Keratinocyte (primary cell): ENCODE measurements at places on chromosomes 3 and 15. TPM values are rescaled to one million over a fixed set of nuclear protein-coding genes. Genes with fewer than 3 reads are reported as not detected.

Gene SLC6A1
- not detected in 3 replicates for polyA plus RNA-seq

Gene BHLHE40
- 73.9 to 95.7 TPM (median 74.3 TPM) in 3 replicates for polyA plus RNA-seq

Gene B3GNT5
- polyA plus RNA-seq = 39.7 to 66.6 TPM (median 42.0 TPM) in 3 replicates

Gene TM4SF18
- polyA plus RNA-seq = not detected in 3 replicates

Gene CPB1
- not detected in 3 replicates for polyA plus RNA-seq

Gene NDUFB5
- 28.7 to 70.6 TPM (median 34.5 TPM) in 3 replicates for polyA plus RNA-seq

Gene IQCF6
- not detected in 3 replicates for polyA plus RNA-seq

- H3K4me1 ChIP-seq = peaks cover 18% of the 10 kb centered on the region
- H3K4me3 ChIP-seq = peak overlapping the region; percentile 76
- DNase-seq = no peak
- H3K27ac ChIP-seq = peak overlapping the region; percentile 85
- H3K36me3 ChIP-seq = no peaks in the 10 kb centered on the region
- no peaks in the 10 kb centered on the region for H3K27me3 ChIP-seq
Measured at GRCh38 chr15:58748852-58749531, 515 bp downstream of the ADAM10 start.

DNA sequence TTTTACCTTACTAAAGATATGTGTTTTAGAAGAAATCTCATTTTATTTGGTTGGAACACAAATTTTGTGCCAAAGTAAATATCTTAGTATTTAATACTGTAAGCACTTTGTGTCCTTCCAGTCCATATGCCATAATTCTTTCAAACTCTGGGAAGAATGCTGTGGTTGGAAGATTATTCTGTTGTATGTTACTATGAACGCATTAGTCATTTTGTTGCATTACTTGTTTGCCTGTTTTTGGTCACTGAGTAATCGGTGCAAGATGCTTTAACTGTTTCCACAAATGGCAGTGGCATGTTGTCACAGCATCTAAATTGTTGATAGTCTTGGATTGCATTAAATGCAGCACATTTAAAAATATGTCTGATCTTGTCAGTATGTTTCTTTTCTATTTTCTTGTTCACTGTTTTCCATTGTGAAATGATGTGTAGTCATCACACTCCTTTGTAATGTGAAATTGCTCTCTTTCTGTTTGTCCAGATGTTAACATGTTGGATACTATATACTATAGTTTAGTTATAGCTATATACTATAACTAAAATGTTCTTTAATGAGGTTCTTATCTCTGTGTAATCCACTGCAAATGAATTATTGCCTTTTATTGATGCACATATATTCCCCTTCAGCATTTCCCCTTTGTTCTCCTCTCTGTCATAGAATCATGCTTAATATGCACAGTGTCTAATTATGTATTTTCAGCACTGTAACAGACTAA lies 89.9 kb upstream of the FLNB start:
- H3K27ac ChIP-seq = no peak overlapping the region
- H3K4me3 ChIP-seq = no peak overlapping the region
- H3K27me3 ChIP-seq = no peaks in the 10 kb centered on the region
- peak; percentile 49 for DNase-seq
- H3K36me3 ChIP-seq = peaks cover 33% of the 10 kb centered on the region

- peak overlapping the region; percentile 34 for H3K4me3 ChIP-seq
- H3K27me3 ChIP-seq = peaks cover 9% of the 10 kb centered on the region
- DNase-seq = no peak
- H3K27ac ChIP-seq = no peak overlapping the region
Measured at GRCh38 chr3:193240436-193240849, 579 bp upstream of the PLAAT1 start.

DNA sequence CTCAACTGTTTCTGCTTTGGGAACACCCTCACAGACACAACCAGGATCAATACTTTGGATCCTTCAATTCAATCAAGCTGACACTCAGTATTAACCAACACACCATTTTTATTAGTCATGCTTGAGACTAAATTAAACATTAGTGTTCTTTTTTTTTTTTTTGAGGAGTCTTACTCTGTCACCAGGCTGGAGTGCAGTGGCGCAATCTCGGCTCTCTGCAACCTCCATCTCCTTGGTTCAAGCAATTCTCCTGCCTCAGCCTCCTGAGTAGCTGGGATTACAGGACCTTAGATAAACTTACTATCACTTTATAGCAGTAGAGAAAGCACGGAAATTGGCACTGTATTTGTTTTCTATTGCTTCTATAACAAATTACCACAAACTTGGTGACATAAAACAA lies 2.0 kb upstream of the RAB11A start:
- H3K27ac ChIP-seq = no peak overlapping the region
- DNase-seq = no peak
- no peaks in the 10 kb centered on the region for H3K36me3 ChIP-seq
- H3K4me1 ChIP-seq = peaks cover 10% of the 10 kb centered on the region
- no peaks in the 10 kb centered on the region for H3K27me3 ChIP-seq

DNA sequence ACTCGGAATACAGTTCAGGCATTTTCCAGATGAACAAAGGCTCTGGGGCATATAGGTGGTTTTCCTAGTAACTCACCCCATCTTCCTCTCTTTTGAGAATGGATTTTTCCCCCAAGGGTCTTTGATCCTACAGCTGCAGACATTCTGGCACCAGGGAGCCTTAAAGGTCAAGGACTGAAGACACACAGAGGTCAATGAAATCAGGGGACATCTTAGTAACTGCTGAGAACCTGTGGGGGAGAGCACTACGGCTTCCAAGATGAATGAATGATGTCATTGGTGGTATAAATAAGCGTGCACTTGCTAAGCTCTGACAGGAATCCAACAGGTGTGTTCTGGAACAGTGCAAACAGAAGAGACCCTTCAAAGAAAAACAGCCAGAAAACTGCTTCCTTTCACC lies 36.3 kb downstream of the TMEM212 start:
- no peaks in the 10 kb centered on the region for H3K27me3 ChIP-seq
- H3K4me3 ChIP-seq = no peak overlapping the region
- peaks cover 20% of the 10 kb centered on the region for H3K4me1 ChIP-seq
- H3K36me3 ChIP-seq = no peaks in the 10 kb centered on the region
- DNase-seq = no peak

DNA sequence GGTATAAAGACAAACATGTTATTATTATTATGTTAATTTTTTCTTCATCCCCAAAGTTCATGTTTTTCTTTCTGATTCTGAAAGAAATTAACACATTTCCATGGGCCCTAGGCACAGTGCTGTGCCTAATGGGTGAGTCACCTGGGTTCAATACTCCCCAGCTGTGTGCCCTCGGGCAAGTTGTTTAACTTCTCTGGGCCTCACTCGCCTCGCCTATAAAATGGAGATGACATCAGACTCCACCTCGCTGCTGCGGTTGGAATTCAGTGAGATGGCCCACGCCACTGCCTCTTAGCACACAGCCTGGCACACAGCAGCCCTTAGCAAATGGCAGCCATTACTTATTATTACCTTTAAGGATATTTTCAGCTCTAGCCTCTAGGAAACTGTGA lies 22.6 kb downstream of the DNASE1L3 start:
- peaks cover 20% of the 10 kb centered on the region for H3K4me1 ChIP-seq
- H3K4me3 ChIP-seq = no peak overlapping the region
- peak; percentile 86 for DNase-seq
- peak overlapping the region; percentile 72 for H3K27ac ChIP-seq

DNA sequence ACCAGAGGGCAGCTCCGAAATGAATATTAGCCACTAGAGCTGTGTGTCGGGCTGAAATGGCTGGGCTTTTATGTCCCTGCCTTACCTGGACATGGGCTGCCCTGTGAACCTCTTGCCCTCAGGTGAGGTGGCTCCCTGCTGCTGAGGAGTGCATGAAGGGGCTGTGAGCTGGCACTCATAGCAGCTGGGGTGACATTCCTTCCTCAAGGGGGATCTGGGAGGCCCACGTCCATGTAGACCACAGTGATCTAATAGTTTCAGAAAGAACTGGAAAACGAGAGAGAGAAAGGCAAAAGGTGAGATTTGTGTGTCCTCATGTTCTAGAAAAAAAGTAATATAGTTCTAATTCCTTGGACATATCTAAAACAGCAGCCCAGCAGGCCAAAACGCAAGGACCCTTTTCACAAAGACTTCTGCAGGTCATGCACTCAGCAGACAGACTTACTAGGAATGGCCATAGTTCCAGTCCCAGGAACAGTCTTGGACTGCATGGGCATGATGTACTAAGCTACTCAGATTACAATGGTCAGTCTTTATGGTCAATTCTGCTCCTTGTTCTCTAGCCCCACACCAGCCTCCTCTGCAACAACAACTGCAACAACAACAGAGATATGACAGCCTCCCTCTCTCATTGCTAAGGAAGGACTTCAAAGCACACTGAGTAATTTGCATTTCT lies 10.8 kb upstream of the SLC24A5 start:
- no peak overlapping the region for H3K4me3 ChIP-seq
- no peaks in the 10 kb centered on the region for H3K4me1 ChIP-seq
- no peaks in the 10 kb centered on the region for H3K36me3 ChIP-seq
- H3K27me3 ChIP-seq = no peaks in the 10 kb centered on the region
- DNase-seq = no peak

- H3K36me3 ChIP-seq = no peaks in the 10 kb centered on the region
- no peaks in the 10 kb centered on the region for H3K27me3 ChIP-seq
Measured at GRCh38 chr3:60952055-60952454, 299.2 kb downstream of the FHIT start.

DNA sequence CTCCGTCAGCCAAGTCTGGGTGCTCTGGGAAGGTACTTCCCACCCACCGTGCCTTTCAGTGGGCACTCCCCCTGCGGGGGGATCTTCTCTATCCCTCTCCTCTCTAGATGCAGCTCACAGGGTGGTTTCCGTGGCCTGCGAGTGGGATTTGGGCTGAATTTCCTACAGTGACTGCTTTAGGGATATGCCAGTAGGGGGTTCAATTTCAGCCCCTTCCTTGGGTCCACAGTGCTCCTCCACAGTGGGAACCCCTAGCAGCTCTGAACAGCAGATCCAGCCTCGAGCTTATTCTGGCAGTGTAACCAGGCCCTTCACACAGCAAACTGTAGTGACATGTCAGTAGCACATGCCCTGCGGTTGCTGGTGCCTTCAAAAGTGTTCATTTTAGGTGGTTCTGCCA lies 155.7 kb downstream of the CHDH start:
- no peaks in the 10 kb centered on the region for H3K4me1 ChIP-seq
- H3K36me3 ChIP-seq = no peaks in the 10 kb centered on the region
- no peak overlapping the region for H3K27ac ChIP-seq
- H3K4me3 ChIP-seq = no peak overlapping the region
- DNase-seq = no peak

DNA sequence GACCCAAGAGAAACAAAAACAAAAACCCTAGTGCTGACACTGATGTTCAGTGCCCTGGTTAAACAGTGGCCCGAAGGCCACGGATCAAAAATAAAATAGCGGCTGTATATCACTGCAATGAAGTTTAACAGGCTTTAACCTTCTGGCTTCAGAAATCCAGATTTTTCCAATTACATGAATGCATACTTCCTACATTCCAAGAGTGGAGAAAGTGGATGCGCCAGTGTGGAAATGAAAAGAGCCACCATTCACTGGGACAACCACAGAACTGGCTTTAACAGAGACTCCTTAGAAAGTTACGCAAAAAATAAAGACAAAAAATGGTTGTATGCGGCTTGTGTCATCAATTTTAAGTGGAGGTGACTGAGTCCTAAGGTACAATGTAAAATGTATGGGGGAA lies 522.2 kb downstream of the FHIT start:
- no peak overlapping the region for H3K4me3 ChIP-seq
- no peak overlapping the region for H3K27ac ChIP-seq
- no peaks in the 10 kb centered on the region for H3K36me3 ChIP-seq
- H3K4me1 ChIP-seq = no peaks in the 10 kb centered on the region

DNA sequence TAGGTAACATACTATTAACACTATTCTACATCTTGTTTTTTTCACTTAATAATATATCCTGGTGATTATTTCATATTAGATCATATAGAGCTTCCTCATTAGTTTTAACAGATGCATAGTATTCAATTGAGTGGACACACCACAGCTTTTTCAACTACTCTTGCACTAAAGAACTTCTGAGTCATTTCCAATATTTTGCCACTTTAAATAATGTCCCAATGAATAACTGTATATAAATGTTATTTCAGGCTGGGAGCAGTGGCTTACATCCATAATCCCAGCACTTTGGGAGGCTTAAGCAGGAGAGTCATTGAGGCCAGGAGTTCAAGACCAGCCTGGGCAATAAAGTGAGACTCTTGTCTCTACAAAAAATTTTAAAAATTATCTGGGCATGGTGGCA lies 26.9 kb downstream of the MAP1A start:
- no peaks in the 10 kb centered on the region for H3K27me3 ChIP-seq
- H3K4me3 ChIP-seq = no peak overlapping the region
- DNase-seq = no peak
- H3K27ac ChIP-seq = no peak overlapping the region
- no peaks in the 10 kb centered on the region for H3K4me1 ChIP-seq
- peaks cover 2% of the 10 kb centered on the region for H3K36me3 ChIP-seq

DNA sequence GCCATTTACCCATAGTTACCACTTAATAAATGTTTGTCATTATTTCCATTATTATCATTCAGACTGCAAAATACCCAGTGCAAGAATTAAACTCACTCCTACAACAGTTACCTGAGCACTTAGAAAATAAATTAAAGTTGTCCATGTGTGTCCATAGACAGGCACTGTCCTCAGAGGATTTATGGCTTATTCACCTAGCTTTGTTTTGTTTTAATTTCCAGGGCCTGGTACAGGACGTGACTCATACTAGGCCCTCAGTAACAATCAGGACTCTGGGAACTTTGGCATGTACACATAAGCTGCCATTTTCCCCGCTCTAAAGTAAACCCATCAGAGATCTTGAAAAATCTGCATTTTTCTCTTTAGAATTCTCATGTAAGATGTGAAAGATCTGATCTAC lies 458.5 kb upstream of the ARRDC4 start:
- H3K27ac ChIP-seq = peak overlapping the region; percentile 51
- H3K4me1 ChIP-seq = peaks cover 15% of the 10 kb centered on the region
- no peaks in the 10 kb centered on the region for H3K36me3 ChIP-seq
- no peak overlapping the region for H3K4me3 ChIP-seq
- H3K27me3 ChIP-seq = no peaks in the 10 kb centered on the region
- DNase-seq = no peak

DNA sequence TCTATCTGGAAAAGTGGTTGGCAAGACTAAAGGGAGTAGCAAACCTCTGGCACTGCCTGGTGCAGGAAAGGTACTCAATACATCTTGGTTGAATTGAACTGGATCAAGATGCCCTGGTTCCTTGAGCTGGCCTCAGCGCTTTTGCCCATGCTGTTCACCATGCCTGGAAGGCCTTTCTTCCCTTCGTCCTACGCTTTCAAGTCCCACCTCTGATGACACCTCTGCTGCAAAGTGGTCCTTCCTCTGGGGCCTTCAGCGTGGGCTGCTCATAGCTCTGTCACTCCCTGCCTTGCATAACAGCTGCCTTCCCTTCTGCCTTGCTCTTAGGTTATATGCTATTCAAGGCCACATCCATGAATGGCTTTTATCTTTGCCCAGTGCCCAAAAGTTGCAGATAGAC lies 23.0 kb downstream of the ITGA11 start:
- peaks cover 14% of the 10 kb centered on the region for H3K27me3 ChIP-seq
- no peak overlapping the region for H3K4me3 ChIP-seq
- H3K4me1 ChIP-seq = no peaks in the 10 kb centered on the region
- no peaks in the 10 kb centered on the region for H3K36me3 ChIP-seq
- DNase-seq = no peak

GRCh38 chr3:14988988-14989394 lies 41.6 kb downstream of the NR2C2 start:
- no peaks in the 10 kb centered on the region for H3K27me3 ChIP-seq
- H3K36me3 ChIP-seq = no peaks in the 10 kb centered on the region
- no peak for DNase-seq
- no peak overlapping the region for H3K27ac ChIP-seq
